ENCODE measurements at places on chromosomes 5 and 9. TPM values are rescaled to one million over a fixed set of nuclear protein-coding genes. Genes with fewer than 3 reads are reported as not detected.

CDX1 gene
- 0.16 TPM for total RNA-seq

ELOVL7 gene
- total RNA-seq = 0.97 TPM

SLC36A2 gene
- total RNA-seq = not detected

DMRT2 gene
- total RNA-seq = 0.19 TPM

DNAJB5 gene
- total RNA-seq = 133 TPM

ZNF622 gene
- total RNA-seq = 49.0 TPM

HEMGN gene
- 0.48 TPM for total RNA-seq

SHOC1 gene
- not detected for total RNA-seq

GRCh38 chr5:117394506-117395157, 820.0 kb upstream of the SEMA6A start:
- no peak for DNase-seq

- DNase-seq = no peak
These were observed 133.7 kb downstream of the DMAC1 start for GRCh38 chr9:7665874-7666273.

DNA sequence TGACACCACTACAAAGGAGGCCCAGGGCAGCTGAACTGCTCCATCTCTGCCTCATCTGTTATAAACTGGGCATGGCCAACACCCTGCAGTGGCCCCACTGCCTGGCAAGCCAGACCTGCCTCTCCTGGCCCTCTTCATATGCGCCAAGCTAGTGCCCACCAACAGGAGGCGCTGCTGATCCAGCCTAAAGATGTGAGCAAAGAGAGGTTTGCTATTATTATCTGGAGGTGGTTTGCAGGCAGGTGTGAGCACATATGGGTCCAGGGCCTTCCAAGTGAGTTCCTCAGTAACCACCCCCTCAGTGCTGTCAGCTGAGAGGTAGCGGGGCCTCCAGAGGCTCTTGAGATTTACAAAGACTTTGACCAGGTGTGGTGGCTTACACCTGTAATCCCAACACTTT, 232.2 kb downstream of the SYK start:
- no peak for DNase-seq

DNA sequence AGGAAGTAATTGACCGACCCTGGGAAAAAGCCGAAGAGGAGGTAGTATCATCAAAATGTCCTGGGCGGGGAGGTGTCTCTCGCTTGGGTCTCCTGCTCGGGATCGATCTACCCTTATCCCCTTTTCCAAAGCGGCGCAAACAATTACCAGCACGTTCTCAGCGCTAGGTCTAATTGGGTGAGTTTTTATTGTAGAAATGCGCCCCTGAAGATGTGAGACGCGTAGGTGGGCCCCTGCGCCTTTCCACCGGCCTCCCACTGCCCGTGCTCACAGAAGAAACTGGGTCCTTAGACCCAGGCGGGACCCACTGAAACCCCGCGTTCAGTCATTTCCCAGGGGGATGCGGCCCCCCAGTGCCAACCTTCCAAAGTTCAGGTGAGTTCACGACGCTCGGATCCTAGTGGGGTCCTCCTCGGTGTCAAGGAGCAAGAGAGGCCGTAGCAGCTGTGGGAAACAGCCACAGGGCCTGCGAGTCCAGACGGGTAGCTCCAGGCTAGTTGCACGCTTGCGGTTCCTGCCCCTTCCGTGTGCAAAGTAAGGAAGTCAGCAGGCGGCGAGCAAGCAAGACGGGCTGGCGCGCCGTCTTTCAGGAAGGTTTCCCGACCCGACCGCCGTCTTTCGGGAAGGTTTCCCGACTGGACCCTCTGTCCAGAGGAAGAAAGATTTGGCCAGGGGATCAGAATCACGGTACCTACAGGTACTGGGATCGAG, 1.5 kb downstream of the SMIM32 start:
- no peak for DNase-seq

- DNase-seq = no peak
These were observed 114.8 kb downstream of the ZNF622 start for GRCh38 chr5:16350816-16351215.

- DNase-seq = no peak
These were observed 411.3 kb upstream of the ARRDC3 start for GRCh38 chr5:91794455-91794854.

GRCh38 chr5:177430140-177430951, 3.9 kb downstream of the GRK6 start:
- no peak for DNase-seq

GRCh38 chr9:135169709-135170226, 82.3 kb downstream of the OLFM1 start:
- DNase-seq = no peak

GRCh38 chr5:4939042-4939781, 200.9 kb upstream of the ADAMTS16 start:
- DNase-seq = no peak

DNA sequence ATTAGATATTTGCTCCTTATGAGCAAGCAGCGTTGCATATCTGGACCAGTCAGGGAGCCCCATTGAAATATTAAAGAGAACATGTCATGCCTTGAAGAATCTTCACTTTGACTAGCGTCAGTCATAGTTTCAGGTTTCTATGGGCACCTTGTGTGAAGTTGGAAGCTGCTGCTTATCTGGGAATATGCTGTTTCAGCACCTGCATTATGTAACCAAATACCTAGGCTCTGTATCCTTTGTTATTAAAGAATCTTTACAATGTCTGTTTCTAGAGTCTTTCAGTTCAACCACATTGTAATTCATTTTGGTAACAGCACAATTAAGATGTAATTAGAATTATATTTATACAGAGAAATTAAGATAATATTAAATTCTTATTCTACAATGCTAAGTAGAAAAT, 818.8 kb upstream of the TYRP1 start:
- DNase-seq = no peak

DNA sequence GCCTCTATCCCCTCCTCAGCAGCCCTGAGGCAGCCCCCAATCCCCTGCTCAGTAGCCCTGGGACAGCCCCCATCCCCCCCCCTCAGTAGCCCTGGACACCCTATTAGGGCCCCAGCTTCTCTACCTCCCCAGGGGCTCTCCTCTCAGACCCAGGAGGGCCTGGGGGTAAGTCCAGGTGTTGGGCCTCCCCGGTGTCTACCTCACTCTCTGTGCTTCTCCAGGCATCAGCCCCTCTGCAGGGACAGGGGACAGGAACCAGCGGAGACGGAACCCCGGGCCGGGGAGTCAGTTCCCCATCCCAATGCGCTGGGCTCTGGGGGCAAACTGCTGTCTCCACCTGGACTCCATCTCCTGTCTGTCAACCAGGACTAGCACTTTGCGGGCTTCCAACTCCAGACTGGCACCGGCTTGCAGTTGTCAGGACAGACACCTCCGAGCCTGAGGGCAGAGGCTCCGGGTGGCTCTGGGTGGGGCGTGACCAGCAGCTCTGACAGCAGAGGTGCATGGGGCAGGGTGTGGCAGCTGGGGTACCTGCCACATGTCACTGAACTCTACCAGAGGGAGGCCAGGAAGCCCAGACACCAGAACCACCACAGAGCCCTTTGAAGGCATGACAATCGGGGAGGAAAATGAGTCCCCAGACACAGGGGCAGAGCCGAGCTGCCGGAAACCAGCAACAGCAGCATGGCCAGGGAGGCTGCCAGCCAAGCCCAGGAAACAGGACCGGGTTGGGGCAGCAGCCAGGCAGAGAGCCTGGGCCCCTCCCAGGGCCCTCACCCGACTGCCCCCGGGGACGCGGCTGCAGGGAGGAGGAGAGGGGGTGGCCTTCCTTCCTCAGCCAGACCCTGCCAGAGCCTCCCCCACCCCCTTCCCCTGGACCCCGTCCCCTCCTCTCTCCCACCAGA, 17.7 kb upstream of the UBAC1 start:
- no peak for DNase-seq

DNA sequence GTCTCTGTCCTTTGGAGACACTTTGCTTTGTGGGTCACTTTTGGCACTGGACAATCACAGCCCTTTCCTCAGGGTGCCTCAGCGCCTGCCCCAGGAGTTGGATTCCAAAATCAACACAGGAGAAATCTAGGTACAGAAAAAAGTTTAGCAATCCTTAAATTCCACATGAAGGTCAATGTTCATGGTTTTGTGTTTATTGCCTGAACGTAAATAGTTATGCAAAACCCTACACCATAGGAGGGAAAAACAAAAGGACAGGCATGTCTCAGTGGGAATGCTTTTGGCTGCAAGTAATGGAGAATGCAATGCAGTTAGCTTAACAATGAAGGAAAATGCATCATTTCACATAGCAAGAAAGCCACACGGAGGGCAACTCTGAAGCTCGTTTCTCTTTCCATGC, 6.5 kb upstream of the HMCN2 start:
- DNase-seq = peak; percentile 41

DNA sequence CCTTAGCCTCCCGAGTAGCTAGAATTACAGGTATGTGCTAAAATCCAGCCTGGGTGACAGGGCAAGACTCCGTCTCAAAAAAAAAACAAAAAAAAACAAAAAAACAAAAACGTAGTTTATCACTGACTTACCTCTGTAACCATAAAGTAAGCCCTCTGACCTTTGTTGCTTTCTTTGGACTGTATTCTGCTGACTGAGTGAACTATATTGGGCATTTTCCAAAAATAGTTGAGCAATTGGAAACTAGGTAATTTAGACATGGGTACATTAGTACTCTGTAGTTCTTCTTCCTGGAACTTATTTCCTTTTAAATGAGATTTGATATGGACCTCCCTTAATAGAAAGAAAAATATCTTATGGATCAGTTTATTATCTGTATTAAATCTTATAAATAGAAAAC, 66.6 kb downstream of the ANKHD1 start:
- DNase-seq = no peak

DNA sequence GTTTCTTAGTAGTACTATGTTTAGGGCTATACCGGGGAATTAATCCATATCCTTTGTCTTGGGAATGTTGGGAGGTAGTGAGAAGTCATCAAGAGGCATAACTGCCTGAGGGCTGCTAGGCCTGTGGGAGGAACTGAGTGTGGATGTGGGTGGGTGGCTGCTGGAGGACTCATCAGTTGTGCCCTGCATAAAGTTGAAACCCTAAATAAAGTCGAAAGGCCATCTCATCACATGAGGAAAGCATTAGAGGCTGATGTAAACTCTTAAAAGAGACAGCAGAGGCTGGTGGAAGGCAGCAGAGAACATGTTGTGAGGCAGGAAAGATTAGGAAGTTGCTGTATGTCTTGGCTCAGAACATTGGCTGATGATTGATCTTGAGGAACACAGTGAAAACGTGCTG, 143.8 kb downstream of the MAST4 start:
- no peak for DNase-seq

- DNase-seq = no peak
These were observed 360.5 kb upstream of the TARS1 start for GRCh38 chr5:33080287-33080686.

GRCh38 chr9:125398243-125398642, 136.6 kb downstream of the GAPVD1 start:
- no peak for DNase-seq

DNA sequence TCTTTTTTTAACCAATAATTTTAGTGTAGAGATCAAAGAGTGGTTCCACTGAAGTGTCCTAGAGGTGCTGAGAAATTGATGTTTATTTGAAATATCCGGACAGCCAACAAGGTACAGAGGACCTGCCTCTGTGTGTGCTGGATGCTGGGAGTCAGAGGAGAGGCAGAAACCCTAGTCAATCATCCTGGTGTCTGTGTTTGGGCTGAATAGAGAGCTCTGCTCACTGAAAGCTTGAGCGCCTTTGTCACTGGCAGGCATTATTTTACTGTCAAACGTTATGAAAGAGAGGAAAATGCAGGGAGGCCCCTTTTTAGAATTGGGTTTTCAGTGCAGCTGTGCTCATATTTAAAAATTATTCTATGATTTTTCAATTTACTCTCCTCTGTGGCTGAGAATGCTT, 480.3 kb upstream of the TYRP1 start:
- no peak for DNase-seq

- no peak for DNase-seq
These were observed 54.0 kb downstream of the DOCK8 start for GRCh38 chr9:268616-269015.

DNA sequence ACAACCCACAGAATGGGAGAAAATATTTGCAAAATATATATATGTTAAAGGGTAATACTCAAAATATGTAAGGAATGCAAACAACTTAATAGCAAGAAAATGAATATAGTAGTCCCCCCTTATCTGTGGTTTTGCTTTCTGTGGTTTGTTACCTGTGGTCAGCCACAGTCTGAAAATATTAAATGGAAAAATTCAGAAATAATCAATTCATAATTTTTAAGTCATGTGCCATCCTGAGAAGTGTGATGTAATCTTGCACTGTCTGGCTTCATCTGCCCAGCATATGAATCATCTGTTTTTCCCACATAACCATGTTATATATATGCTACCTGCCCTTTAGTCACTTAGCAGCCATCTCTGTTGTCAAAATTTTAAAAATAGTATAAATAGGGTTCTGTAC, 11.7 kb downstream of the CER1 start:
- DNase-seq = no peak

DNA sequence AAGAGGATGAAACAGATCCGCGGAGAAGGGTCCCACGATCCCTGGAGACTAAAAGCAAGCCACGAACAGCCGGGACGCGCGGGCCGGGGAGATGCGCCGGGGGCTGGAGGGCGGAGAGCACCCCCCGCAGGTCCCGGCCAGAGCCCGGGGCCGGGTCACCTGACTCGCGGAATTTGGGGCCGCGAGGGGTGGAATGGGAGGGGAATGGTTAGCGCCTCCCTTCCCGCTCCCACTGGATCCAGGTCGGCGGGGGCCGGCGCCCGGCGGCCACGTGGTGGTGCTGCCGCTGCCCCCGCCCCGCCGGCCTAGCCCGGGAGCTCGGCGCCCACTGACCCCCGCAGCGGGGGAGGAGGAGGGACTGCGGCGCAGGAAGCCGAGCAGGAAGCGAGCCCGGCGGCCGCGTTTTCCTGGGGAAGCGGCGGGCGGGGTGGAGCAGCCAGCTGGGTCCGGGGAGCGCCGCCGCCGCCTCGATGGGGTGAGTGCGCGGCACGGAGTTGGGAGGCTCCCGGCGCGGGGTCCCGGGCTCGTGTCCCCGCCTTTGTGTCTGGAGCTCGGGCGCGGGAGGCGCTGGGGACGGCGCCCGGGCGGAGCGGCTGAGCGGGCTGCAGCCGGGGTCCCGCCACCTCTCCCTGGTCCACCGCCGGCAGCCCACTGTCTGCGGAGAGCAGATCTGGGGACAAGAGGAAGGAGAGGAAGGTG, at the start of gene RAI14:
Gene RAI14 (plus strand): TSS at position 328 of the 699 bp plus-strand sequence. CDS start 30,592 bp downstream, outside the sequence.
- DNase-seq = peak; percentile 89

- DNase-seq = no peak
These were observed 23.0 kb downstream of the RIGI start for GRCh38 chr9:32503008-32503407.

GRCh38 chr9:133882849-133883755, 109.0 kb downstream of the VAV2 start:
- DNase-seq = no peak
